ENCODE measurements at places on chromosomes 13 and 19. TPM values are rescaled to one million over a fixed set of nuclear protein-coding genes. Genes with fewer than 3 reads are reported as not detected.
A peak's percentile ranks its signal among the peaks of the same experiment; 100 is the strongest.

DNA sequence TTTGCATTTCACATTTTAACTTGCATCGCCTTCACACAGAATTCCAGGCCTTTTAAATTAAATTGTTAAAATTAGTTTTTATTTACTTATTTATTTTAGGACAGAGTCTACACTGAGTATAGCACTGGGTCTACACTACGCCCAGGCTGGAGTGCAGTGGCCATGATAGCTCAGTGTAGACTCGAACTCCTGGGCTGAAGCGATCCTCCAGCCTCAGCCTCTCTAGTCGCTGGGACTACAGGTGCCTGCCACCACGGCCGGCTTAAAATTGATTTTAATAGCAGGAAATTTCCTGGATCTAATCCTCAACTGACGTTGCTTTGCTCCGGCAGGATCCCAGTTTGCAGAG, 301 bp upstream of the ZNF610 start:
- H3K27ac ChIP-seq, result no peak overlapping the region
- H3K4me1 ChIP-seq, result no peaks in the 10 kb centered on the region
- no peaks in the 10 kb centered on the region for H3K27me3 ChIP-seq
- H3K36me3 ChIP-seq, result no peaks in the 10 kb centered on the region
- no peak for DNase-seq

DNA sequence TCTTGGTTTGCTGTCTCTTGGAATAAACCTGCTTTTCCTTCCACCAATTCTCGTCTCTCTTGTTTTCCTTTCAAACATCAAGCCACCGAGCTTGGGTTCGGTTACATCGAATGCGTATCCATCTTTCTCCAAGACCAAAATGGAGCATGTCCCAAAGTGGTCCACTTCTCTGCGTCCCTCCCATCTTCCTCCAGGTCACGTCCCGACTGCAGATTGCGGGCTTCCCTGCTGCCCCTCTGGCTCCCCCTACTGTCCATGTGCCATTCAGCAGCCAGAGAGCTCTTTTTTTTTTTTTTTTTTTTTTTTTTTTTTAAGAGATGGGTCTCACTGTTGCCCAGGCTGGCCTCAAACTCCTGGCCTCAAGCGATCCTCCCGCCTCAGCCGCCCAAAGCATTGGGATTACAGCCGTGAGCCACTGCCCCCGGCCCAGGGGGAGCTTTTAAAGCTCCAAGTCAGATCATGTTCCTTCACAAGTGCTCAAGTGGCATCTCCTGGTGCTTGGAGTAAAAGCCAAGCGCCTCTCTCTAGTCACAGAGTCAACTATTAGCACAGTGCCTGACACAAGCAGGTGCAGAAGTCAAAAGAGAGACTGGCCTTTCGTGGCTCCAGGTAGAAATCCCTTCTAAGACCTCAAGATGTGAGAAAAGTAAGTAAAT, 10.0 kb downstream of the COL5A3 start:
- H3K27me3 ChIP-seq, result no peaks in the 10 kb centered on the region
- H3K4me3 ChIP-seq, result no peak overlapping the region
- H3K4me1 ChIP-seq, result no peaks in the 10 kb centered on the region
- peak; percentile 62 for DNase-seq
- no peaks in the 10 kb centered on the region for H3K36me3 ChIP-seq

DNA sequence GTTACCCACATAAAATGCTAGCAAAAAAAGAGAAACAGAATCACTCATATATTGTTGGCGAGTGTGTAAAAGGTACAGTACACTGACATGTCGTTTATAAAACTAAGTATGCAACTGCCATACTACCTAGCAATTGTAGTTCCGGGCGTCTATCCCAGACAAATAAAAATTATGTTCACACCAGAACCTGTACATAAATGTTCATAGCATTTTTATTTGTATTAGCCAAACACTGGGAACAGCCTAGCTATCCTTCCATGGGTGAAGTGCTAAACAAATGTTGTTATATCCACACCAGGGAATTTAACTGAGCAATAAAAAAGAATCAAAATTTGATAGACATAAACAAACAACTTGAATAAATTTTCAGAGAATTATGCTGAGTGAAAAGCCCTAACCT, 28.9 kb upstream of the POSTN start:
- H3K4me1 ChIP-seq, result no peaks in the 10 kb centered on the region
- H3K27ac ChIP-seq, result no peak overlapping the region
- H3K4me3 ChIP-seq, result no peak overlapping the region
- no peaks in the 10 kb centered on the region for H3K36me3 ChIP-seq

DNA sequence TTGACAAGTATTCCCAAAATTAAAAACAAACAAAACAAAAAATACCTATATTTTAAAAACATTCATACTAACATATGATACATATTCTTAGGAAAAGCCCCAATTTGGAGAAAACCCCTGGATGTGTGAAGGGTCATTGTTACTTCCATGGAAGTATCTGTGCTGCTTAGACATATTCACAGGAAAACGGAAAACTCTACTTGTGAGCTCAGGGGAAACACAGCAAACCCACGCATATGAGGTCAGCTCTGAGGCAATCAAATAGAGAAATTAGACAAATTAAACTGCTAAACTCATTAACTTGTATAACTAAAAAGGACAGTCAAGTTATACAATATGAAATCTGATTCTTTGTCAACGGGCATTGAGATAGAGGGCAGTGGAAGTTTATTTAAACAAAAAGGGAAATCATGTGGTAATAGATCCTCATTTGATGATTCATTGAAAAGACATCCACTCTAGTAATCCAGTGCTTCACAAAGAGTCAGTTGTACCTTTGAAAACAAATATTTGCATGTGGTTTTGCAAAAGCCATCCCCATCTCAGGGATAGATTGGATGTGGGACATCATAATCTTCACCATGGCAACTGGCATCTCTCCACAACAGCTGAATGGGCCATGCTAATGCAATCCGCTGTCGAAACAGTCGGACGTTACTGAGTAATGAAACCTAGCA, 423.4 kb downstream of the ITGBL1 start:
- no peaks in the 10 kb centered on the region for H3K27me3 ChIP-seq
- no peak overlapping the region for H3K4me3 ChIP-seq
- peak; percentile 87 for DNase-seq
- H3K27ac ChIP-seq, result no peak overlapping the region
- H3K4me1 ChIP-seq, result no peaks in the 10 kb centered on the region

Gene IRGC
- not detected for total RNA-seq

DNA sequence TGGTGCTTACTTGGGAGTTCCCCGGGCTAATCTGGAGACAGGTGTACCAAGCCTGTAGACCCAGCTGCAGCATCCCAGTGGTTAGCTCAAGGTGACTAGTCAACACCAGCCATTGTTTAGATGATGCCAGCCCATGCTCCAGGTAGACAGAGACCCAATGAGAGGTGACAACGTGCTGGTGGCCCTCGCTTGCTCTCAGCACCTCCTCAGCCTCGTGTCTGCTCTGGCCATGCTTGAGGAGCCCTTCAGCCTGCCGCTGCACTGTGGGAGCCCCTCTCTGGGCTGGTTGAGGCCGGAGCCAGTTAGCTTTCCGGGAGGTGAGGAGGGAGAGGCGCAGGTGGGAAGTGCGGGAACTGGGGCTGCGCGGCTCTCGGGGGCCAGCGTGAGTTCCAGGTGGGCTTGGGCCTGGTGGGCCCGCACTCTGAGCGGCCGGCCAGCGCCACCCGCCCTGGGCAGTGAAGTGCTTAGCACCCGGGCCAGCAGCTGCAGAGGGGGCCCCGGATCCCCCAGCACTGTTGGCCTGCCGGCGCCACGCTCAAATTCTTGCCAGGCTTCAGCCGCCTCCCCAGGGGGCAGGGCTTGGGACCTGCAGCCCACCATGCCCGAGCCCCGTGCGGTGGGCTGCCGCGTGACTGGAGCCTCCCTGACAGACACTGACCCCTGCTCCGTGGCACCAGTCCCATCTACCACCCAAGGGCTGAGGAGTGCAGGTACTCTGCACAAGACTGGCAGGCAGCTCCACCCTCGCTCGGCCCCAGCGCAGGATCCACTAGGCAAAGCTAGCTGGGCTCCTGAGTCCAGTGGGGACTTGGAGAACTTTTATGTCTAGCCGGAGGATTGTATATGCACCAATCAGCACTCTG, 85.9 kb upstream of the VSTM2B start:
- no peaks in the 10 kb centered on the region for H3K4me1 ChIP-seq
- no peaks in the 10 kb centered on the region for H3K27me3 ChIP-seq
- no peak overlapping the region for H3K4me3 ChIP-seq
- H3K27ac ChIP-seq, result no peak overlapping the region
- no peaks in the 10 kb centered on the region for H3K36me3 ChIP-seq

GRCh38 chr13:110396913-110397381, 89.9 kb downstream of the COL4A2 start:
- H3K36me3 ChIP-seq, result no peaks in the 10 kb centered on the region
- no peak for DNase-seq
- no peaks in the 10 kb centered on the region for H3K4me1 ChIP-seq
- no peaks in the 10 kb centered on the region for H3K27me3 ChIP-seq
- H3K27ac ChIP-seq, result peak overlapping the region; percentile 33

Gene SULT2A1
- 754 TPM for total RNA-seq

DNA sequence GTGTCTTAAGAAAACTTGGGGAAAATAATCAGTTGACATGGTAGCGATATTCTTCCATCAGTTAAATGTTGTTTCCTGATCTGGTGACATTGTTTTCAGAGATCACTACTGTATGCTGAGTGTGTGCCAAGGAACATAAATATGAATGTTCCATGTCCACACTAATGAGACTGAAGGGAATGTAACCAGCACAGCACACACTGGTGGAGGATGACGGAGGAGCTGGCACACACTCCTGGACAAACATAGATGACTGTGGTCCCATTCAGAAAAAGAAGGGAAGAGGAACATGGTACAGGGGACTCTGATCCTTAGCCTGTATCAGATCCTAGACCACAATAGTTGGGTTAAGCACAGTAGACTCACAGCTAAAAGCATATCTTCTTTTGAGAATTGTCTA, 574.8 kb downstream of the MYO16 start:
- H3K27ac ChIP-seq, result no peak overlapping the region
- no peaks in the 10 kb centered on the region for H3K27me3 ChIP-seq
- H3K4me3 ChIP-seq, result no peak overlapping the region
- DNase-seq, result no peak

GRCh38 chr13:44417876-44418275, 44.3 kb downstream of the SERP2 start:
- no peaks in the 10 kb centered on the region for H3K27me3 ChIP-seq
- DNase-seq, result no peak
- no peaks in the 10 kb centered on the region for H3K4me1 ChIP-seq

- H3K4me1 ChIP-seq, result peaks cover 12% of the 10 kb centered on the region
- peak overlapping the region; percentile 27 for H3K4me3 ChIP-seq
- no peaks in the 10 kb centered on the region for H3K36me3 ChIP-seq
These were observed 8.2 kb downstream of the CAPN12 start for GRCh38 chr19:38736036-38736412.

Gene BBC3
- total RNA-seq, result 1.9 TPM

Gene XAB2
- 18.4 TPM for total RNA-seq

DNA sequence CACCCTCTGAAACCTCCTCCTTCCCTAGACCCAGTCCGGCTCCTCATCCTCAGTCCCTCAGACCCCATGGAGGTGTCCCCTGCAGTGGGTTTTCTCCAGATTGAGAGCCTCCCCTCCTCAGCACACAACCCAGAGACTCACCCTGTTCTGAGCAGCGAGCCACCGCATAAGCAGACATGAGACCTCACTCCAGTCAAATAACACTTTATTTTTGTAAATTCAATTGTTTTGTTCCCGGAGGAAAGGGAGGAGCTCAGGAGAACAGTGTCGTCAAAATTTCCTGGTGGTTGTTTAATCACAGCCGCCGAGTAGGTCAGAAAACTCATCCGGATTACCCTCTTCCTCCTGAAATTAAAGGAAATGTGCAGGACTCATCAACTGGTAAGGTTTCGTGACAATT, 57.5 kb downstream of the ERICH4 start:
- no peaks in the 10 kb centered on the region for H3K4me1 ChIP-seq
- H3K36me3 ChIP-seq, result no peaks in the 10 kb centered on the region
- peak overlapping the region; percentile 53 for H3K27ac ChIP-seq
- no peak overlapping the region for H3K4me3 ChIP-seq

Gene JSRP1
- 0.28 TPM for total RNA-seq

GRCh38 chr19:40035996-40036395, 20.0 kb downstream of the ZNF780B start:
- no peaks in the 10 kb centered on the region for H3K36me3 ChIP-seq
- H3K27me3 ChIP-seq, result no peaks in the 10 kb centered on the region
- H3K27ac ChIP-seq, result no peak overlapping the region

DNA sequence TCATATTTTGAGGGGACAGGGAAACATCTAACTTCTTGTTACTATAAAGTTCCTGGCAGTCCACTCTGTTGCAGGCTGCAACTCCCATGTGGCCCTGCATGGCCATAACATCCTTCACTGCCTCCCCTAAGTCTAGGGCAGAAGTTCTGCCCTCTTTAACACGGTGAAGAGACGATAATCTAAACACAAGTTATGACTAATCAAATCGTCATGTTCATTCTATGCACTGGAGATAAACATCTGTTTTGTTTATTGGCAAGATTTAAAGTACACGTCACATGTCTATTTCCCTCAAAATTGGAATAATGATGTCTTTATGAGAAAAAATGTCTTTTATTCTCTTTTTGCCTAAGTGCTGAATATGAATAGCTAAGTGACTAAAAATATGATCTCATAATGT, 1629.4 kb downstream of the PCDH9 start:
- H3K4me3 ChIP-seq, result no peak overlapping the region
- H3K36me3 ChIP-seq, result no peaks in the 10 kb centered on the region
- H3K4me1 ChIP-seq, result no peaks in the 10 kb centered on the region
- no peak overlapping the region for H3K27ac ChIP-seq

Gene PCDH20
- 1.7 TPM for total RNA-seq

DNA sequence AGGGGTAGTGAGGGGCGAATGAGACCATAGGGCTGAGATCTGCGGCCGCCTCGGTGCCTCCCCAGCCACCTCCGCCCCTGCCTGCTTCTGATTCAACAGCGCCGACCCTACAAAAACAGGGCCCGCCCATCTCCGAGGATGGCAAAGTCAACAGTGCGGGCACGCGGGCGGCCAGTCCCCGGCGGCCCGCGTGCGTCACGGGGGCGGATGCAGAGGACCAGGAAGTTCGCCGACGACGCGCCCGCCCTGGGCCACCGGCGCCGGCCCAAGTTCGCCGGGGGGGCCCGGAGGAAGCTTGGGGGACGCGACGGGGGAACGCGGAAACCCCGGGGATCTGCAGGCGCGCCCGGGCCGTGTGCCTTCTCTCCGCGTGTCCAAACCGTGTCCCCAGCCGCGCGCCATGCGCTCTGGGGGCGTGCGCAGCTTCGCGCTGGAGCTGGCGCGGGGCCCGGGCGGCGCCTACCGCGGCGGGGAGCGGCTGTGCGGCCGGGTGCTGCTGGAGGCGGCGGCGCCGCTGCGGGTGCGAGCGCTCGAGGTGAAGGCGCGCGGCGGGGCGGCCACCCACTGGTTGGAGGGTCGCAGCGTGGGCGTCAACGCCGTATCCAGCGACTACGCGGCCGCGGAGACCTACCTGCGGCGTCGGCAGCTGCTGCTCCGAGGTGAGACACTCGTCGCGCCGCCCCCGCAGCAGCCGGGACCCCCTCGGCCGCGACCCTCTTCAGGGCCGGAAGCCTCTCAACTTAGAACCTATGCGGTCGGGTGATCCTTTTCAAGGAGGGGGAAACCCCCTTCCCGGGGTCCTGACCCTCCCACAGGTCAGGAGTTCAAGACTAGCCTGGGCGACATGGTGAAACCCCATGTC, 6.8 kb upstream of the ARRDC2 start:
- DNase-seq, result peak; percentile 79
- peak overlapping the region; percentile 84 for H3K27ac ChIP-seq
- no peaks in the 10 kb centered on the region for H3K36me3 ChIP-seq
- peak overlapping the region; percentile 55 for H3K4me3 ChIP-seq
- H3K27me3 ChIP-seq, result no peaks in the 10 kb centered on the region
- H3K4me1 ChIP-seq, result peaks cover 5% of the 10 kb centered on the region

Gene ZNF208
- total RNA-seq, result 0.40 TPM
